Hematopoietic multipotent progenitor cell treated with erythropoietin and hydrocortisone succinate and interleukin-3 and kit ligand, for 6 days (in vitro differentiated cells): ENCODE measurements at places on chromosomes 6 and 20.
A peak's percentile ranks its signal among the peaks of the same experiment; 100 is the strongest.

DNA sequence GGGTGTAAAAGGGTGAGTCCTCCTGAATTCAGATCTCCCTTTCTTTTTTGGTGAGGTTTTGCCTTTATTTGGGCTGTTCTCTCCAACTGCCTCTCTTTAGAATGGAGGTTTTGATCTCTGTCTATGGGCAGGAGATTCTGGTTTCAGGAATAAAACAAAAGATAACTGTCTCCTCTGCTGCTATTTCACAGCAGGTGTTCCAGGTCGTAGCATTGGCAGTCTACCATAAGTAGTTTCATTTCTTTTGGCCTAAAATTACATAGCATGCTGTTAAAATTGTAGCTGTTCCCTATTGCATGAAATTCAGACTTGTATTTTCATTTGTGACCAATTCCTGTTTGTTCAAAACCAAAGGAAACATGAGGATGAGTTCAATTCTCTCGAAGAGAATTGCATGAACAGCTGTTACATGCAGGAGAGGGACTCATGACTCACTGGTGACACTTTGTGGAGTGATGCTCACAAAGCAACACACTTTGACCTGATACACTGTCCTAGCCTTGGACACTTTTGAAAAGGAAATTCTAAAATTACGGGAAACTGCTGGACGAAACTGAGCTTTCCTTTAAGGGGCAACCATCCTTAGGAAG lies 76.8 kb upstream of the SIRPG start:
- peak; percentile 63 for DNase-seq

DNA sequence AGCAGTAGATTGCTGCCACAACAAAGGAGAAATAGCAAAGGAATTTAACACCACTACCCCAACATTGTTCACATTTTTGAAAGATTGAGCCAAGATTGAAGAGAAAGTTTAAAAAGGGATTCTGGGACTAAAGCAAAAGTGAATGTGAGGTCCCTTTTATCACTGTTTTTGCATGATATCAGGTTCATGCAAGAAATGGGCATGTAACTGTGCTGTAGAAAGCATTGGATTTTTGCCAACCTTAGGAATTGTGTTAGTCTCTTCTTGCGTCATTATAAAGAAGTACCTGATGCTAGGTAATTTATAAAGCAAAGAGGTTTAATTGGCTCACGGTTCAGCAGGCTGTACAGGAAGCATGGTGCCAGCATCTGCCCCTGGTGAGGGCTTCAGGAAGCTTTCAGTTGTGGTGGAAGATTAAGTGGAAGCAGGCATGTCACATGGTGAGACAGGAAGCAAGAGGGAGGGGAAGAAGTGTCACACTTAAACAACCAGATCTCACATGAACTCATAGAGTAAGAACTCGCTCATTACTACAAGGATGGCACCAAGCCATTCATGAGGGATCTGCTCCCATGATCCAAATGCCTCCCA lies 4.6 kb upstream of the GJB7 start:
- peak; percentile 68 for DNase-seq

DNA sequence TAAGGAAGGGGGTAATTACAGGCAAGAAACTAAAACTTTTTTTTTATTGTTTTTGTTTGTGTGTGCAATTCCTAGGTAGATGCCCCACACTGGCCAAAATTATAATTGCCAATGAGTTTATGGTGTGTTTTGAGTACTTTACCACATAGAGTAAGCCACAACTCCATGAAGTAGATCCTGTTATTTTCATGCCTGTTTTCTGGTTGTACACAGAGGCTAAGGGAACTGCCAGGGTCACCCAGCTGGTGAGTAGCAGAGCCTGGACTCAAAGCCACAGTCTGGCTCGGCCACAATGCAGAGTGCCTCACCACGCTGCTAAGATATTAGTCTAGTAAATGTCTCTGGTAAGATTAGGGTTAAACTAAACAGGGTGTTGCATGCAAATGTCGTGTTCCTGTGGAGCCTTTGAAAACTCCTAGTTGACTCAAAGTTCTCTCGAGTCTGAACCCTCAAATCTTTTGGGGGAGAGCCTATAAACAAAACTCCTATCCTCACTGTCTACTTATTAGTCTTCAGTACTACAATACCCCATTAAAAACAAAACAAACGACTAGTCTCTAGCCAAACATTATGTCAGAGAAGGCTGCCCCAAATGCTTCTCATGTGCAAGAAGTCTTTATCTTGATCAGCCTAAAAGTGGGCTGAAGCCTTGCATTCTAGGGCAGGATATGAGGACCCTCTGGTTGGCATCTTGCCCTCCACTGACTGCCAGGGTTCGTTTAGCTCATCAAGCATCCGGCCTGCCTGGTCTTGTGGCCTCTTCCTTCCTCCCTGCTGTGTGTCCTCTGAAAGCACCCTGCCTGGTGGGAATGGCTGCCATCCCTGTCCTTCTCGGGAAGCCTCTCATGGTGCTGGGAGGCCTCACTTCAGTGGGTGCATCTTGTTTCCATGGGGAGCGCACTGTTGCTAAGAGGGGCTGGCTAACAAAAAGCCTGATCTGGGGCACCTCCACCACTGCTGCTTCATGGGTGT lies 4.2 kb downstream of the DUSP22 start:
- peak; percentile 63 for DNase-seq

DNA sequence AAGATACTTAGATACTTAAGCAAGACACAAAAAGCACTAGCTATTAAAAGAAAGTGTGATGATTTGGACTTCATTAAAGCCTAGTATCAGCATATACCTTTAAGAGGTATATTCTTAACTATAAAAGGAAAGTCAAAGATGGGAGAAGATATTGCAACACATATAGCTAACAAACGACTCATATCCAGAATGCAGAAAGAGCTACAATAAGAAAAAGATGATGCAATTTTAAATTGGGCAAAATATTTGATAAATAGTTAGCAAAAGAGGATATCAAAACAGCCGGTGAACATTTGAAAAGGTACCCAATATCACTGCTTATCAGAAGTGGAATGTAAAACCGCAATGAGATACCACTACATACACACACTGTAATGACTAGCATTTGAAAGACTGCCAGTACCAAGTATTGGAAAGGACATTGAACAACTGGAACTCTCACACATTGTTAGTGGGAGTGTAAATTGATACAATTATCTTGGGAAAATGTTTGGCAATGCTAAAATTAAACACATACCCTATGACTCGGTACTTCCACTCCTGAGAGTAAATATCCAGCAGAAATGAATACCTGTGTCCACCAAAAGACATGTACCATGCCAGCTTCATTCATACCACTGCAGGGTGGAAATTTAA lies 25.7 kb downstream of the MUC22 start:
- no peak for DNase-seq

DNA sequence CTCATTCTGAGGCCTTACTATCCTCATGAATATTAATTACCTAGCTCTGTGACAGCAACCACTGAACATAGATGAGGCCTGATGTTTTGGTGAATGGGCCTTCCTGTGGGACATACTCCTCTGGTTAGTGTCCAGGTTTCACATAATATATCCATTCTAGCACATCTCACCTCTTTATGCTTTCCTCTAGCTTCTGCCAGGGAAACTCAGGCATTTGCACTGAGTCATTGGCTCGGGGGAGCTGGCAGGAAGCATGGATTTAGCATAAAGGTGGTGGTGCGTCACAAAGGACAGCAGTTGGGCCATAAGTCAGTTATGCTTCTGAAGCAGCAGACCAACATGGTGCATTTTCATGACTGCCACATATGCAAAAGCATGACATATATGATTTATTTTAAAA lies 37.5 kb upstream of the TMEM170B start:
- DNase-seq = no peak

DNA sequence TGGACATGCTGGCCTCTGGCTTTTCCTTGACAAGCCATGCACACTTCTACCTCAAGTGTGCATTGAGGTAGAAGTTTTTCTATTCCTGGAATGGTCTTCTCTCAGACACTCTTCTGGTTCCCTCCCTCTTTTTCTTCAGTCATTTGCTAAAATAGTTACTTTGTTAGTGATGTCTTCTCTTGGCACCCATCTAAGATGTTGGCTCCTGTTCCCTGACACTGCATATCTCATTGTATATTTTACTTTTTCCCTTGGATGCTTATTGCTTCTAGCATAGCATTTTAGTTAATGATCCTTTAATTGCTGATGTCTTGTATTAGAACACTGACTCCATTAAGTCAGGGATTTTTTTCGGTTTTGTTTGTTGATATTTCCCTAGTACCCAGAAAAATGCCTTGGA lies 758.7 kb upstream of the NRSN1 start:
- no peak for DNase-seq

DNA sequence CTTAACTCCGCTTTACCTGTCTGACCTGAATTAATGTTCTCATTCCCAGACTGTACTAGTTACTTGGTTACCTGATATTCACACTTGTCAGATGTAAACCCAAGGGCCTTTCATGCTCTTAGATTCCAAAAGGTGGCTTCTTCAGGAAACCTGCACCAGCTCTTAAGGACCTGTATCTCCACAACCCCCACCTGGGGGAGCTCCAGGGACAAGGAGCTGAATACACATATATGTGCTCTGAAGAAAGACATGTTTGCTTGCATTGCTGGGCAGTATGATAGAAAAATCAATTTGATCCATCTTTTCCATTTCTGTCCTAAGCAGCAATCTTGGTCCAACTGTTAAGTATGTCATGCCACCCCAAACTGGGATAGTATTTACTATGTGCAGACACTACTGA lies 64.8 kb upstream of the POU3F2 start:
- DNase-seq = peak; percentile 29

DNA sequence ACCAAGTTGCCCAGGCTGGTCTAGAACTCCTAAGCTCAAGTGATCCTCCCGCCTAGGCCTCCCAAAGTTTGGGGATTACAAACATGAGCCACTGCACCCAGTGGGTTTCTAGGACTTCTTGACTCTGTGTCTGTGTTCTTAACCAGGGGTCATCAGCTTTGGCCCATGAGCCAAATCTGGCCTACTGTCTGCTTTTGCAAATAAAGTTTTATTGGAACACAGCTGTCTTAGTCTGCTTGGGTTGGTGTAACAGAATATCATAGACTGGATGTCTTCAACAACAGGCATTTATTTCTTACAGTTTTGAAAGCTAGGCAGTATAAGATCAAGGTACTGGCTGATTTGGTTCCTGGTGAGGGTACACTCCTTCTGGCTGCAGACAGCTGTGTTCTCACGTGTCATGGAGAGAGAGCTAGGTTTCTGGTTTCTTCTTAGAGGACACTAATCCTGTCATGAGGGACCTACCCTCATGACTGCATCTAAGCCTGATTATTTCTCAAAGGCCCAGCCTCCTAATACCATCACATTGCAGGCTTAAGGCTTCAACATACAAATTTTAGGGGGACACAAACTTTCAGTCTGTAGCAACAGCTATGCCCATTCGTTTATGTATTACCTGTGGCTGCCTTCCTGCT lies 23.3 kb downstream of the ARFGEF2 start:
- no peak for DNase-seq

GRCh38 chr6:53440336-53440945 lies 91.7 kb upstream of the ELOVL5 start:
- DNase-seq = no peak

GRCh38 chr20:37270576-37271420 lies 9.2 kb upstream of the GHRH start:
- DNase-seq = peak; percentile 77

DNA sequence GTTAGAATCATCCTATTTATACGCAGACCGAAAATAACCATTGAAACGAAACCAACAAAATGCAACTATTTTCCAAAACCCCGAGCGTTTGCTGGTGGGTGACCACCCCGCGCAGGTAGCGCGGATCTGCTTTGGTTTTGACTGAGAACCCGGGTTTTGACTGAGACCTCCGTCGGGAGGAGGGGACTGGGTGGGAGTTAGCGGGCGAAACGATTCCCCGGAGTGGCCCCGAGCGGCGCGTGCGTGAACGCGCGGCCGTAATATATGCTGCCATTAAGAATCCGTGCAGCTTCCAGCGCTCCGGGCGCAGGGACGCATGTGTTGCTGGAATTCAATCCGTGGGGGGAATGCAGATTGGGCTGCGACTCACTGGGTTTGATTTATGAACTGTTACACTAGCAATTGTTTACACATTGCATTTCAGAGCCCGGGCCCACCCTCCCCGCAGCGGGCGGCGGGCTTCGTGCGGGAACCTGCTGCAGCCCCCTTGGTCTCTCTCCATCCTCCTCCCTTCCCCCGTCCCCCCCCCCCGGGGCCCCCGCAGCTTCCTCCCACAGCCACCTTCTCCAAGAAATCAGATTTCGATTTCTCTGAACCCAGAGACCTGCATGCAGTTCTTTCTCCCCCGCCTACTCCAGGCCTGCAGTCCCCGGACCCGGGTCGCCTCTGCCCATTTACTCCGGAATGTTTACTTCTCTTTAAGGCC lies 9.9 kb downstream of the NRN1 start:
- peak; percentile 6 for DNase-seq

GRCh38 chr20:1478566-1478965 lies 11.9 kb upstream of the NSFL1C start:
- no peak for DNase-seq

DNA sequence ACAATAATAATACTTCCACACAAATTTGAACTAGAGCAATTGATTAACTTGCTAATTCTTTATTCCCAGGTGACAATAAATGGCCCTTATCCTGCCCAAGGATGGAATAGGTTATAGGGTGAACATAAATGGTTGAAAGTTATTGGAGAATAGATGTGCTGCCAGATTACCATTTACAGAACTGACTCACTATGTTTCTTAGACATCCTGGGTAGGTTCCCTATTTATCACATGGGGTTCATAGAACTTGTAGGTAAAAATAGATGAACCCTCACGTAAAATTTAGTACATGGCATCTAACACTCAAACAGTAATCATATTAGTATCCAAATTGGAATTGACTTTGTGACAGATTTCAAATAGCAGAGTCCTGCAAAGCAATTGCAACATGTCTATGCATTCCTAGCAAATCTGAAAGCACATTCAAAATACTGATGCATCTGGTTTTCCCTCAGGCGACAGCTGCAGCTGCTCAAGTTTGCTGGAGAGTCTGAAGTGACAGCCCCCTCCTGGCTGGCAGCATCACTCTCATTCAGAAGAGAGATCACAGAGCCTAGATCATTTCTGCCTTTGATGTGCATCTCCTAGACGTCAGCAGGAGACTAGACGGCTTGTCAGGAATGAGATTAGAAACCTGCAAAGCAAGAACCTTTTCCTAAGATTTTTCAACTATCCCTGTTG lies 80.2 kb upstream of the RNF217 start:
- DNase-seq = no peak
